AG08396 (cell line): ENCODE measurements at places on chromosomes 11 and 22.
A peak's percentile ranks its signal among the peaks of the same experiment; 100 is the strongest.

DNA sequence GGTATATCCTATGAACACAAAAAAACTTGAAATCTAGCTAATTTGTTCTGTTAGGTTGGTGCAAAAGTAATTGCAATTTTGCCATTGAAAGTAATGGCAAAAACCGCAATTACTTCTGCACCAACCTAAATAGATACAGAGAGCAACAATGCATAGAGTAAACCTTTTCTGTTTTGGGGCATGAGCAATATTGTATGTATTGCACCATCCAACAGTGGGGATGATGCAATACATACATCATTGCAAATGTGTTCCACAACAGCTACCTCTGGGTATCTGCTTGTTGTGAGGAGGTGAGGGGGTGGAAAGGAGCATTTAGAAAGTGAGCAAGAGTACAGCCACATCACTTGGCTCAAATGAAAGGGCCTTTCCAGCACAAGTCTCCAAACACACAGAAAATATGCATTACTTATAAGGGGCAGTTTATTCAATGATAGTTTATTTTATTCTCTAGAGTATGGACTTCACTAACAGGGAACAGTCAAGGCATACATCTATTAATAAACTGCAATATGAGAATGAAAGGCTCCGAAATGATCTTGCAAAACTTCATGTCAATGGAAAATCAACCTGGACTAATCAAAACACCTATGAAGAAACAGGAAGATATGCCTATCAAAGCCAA, 77.3 kb downstream of the DEUP1 start:
- DNase-seq = no peak

DNA sequence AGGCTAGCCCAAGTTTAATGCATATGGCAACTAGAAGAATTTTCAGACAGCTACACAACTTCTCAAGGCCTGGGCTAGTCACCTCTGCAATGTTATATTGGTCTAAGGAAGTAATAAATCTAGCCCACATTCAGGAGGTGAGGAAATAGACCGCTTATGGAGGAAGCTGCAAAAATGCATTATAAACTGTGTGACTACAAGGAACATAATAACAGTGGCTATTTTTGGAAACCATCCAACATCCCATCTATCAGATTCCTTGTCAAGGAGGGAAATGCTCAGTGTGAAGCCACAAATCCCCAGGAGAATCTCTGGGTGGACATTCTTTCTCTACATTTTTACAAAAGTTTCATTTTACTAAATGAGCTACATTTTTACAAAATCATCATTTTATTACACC, 76.1 kb downstream of the BBOX1 start:
- DNase-seq = no peak

GRCh38 chr22:18031695-18032454, 7.5 kb upstream of the MICAL3 start:
- peak; percentile 83 for DNase-seq

GRCh38 chr11:72154816-72155215, 19.3 kb downstream of the FOLR3 start:
- DNase-seq = no peak

DNA sequence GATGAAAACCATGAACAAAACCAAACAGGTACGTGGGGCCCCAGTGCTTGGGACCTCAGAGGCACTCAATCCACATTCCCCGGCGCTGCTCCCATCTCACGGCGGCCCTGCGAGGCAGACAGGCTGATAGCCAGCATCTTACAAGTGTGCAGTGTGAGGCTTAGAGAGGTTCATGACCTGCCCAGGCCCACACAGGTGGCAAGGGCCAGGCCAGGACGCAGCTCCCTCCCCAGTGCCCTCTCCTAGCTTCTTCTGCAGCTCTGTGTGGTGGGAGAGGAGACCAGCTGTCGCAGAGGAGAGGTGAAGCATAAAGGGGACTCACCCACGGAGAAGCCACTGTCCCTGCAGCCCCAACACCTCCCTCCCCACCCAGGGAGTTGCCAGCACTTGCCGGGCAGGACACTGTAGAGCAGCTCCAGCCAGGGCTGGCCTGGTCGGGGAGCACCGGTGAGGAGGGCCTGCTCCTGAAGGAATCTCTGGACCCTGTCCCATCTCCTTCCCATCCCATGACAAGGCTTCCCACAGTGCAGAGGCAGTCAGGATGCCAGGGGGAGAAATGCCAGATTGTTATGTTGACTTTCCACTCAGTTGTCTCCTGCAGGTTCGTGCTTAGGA, 92.4 kb upstream of the TMEM45B start:
- DNase-seq = no peak
